ENCODE measurements at places on chromosomes 4 and X.
A peak's percentile ranks its signal among the peaks of the same experiment; 100 is the strongest.

DNA sequence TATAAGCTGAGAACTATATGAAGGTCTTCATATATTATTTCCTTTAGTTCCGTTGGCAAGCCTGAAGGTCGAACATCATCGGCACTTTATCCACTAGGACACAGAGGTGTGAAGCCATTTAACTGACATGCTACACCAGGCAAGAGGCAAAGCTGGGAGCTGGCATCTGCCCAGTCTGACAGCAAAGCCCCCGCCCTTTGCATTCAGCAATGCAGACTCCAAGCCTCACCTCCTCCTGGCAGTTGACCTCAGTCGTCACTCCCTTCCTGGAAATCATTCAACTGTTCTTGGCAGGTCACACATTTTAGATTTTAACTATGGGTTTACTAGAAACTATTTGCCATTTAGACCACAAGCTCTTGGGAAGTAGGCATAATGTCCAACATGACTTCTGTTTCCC, 135.8 kb upstream of the FRG1 start:
- DNase-seq: no peak

DNA sequence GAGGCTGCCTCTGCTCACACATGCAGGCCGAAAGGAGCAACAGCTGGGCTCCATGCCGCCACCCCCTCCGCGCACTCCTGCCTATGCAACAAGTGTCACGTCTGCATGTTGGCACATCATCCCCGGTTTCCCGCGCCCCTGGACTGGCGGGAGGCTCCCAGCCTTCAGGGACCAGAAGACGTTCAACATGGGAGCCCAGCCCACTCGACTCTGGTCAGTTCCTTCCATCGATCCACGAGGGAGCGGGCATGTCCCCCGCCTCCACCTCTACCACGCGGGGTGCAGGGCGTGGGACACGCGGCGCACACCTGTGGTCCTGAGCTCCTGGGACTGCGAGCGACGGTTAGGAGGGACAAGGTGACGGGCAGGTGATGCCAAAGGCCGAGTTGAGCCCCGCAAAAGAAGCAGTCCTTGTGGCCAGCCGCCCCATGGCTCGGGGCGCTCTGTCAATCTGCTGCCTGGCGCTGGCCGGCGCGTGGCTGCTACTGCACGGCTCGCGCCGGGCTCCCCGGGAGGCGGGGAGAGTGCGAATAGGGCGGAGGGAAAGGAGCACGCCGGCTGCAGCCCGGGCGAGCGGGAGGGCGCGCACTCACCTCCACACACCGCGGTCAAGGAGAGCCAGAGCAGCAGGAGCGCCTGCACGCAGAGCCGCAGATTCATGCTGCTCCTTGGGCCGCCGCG, 645 bp downstream of the APLN start:
- DNase-seq: peak; percentile 9

- no peak for DNase-seq
Measured at GRCh38 chr4:33998291-33998690, 2246.0 kb downstream of the ARAP2 start.

DNA sequence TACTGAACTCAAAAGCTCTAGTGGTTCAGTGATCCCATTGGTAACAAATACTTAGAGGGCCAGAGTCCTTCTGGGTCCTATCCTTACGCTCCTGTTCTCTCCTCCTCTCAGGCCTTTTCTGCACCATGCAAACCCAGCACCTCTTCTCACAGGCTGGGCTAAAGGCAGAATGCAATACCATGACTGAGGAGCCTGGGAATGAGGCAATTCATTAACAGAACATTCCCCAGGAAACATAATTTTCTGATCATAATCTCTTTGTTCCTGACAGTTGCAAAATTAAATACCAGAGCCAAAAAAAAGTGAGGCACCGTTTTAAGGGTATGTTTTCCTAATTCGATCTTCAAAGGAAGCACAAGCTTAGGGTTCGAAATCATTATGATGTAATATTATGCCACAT, 9.0 kb downstream of the SORBS2 start:
- DNase-seq: no peak

- no peak for DNase-seq
Measured at GRCh38 chr4:108730579-108730978, 32.3 kb downstream of the ETNPPL start.

- no peak for DNase-seq
Measured at GRCh38 chr4:40455340-40455902, 120.3 kb downstream of the CHRNA9 start.

DNA sequence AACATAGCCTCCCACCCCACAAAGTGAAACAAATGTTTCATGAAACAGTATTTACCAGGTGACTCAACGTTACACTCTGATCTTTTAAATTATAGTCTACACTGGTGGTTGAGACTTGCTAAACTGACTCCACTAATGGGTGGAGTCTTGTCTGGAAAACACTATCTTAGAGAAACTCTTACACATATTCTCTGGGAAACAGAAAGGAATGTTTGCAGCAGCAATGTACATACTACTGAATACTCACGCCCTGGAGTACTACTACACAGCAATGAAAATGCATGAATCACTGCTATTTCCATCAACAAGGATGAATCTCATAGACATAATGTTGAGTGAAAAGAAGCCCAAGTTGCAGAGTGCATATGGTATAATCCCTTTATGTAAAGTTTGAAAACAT, 208.5 kb upstream of the IGFBP7 start:
- no peak for DNase-seq

GRCh38 chr4:36394352-36394903, 113.0 kb downstream of the DTHD1 start:
- peak; percentile 65 for DNase-seq

DNA sequence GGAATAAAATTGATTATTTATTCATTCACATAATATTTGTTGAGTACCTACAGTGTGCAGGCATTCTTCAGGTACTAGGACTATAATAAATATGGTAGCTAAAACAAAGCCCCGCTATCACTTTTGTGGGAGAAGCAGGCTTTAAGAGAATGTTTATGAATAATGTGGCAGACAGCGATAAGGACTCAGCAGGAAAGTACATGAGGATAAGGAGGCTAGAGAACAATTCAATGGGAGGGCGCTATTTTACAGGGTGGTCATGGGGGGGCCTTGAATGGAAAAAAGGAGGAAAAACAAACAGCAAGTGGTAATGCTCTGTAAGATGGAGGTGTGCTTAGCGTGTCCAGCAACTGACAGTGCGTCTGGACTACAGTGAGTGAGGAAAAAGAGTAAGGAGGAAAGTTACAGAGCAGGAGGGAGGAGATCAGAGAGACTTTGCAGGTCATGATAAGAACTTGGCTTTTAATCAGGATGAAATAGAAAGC, 264.2 kb upstream of the ETNPPL start:
- DNase-seq: no peak

GRCh38 chr4:821181-821591, 4.7 kb downstream of the CPLX1 start:
- no peak for DNase-seq

DNA sequence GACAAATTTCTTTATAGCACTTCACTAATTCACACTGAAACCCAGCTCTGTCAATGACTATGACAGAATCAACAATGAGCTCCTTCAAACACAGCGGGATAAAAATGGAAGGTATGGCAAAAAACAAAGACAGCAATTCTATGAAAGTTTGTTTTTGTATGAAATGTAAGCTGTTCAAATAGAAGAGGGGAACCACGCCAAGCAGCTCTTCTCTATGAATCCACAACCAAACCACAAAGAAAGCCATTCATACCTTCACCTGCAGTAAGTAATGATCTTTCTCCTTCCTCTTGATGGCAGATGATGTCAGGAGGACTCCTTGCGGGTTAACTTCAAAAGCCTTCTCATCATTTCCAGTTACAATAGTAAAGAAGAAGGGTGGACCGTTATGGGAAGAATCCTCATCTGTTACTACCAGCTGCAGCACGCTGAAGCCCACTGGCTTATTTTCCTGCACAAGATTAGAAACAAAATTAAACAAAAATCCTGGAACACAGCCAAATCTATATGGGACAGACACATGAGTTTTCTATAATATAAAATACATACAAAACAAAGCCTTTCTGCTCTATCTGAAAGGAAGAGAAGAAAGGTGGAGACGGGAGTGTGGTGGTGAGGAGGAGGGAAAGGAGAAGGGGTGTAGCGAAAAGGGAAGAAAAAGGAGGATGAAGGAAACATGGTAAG, 48.9 kb upstream of the MTNR1A start:
- DNase-seq: no peak
